B cell (primary cell): ENCODE measurements at places on chromosomes 3 and 15.

DNA sequence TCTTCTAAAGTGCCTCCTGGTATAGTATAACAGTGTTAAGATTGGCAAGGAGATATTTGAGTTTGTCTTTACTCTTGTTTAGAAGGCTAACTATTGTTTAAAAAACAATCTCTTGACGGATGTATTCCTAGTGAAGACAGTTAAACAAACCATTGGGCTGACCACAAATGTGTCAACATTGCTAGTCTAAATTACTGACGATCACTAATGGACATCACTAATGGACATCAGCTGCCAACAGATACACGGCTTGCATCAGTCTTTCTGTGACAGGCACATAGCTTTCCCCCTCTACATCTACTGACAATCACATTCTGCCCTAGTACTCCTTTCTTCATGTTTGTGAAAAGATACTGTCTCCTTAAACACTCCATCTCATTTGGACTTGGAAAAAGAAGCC, 57.1 kb upstream of the ETV5 start:
- DNase-seq = no peak

DNA sequence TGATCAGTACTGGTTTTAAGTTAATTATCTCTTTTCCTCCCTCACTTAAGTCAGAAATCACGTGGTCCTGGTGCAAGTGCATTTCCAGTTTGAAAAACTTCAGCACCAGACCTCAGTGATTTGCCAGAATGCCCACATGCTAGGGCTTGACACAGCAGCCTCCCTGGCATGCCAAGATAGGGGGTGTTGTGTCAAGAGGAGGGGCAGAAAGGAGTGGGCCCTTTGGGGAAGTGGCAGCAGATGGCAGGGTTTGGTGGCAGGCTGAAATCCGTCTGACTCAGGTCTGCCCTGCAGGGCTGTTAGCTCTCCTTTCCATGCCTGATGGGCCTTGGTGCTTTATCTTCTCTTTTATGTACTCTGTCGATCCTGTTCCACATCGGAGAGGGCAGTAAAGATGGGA, 23.4 kb downstream of the PXK start:
- DNase-seq = peak; percentile 81

GRCh38 chr15:60840703-60841411, 361.9 kb upstream of the ICE2 start:
- no peak for DNase-seq

GRCh38 chr3:126896968-126897367, 85.9 kb upstream of the PLXNA1 start:
- no peak for DNase-seq

DNA sequence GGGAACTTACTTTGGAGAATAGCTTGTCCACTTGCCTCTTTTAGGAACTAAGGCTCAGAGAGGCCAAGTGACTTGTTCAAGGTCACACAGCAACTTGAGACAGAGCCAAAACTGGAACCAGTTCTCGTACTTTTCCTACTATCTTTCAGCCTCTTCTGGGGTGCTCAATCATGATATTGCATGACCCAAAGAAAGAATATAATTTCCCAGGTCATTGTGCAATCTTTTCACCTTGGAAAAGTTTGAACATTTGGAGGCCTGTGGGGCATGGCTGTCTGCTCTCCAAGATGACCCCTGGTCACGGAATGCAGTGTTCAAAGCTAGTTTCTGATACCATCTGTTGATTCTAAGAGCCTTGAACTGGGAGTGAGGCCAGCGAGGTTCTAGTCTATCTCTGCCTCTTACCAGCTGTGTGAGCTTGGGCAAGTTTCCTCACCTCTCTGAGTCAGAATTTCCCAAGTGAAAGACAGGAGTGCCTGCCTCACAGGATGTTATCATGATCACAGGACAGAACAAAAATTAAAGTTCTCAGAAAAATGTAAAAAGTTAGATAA, 89.7 kb downstream of the BDH1 start:
- DNase-seq = no peak

DNA sequence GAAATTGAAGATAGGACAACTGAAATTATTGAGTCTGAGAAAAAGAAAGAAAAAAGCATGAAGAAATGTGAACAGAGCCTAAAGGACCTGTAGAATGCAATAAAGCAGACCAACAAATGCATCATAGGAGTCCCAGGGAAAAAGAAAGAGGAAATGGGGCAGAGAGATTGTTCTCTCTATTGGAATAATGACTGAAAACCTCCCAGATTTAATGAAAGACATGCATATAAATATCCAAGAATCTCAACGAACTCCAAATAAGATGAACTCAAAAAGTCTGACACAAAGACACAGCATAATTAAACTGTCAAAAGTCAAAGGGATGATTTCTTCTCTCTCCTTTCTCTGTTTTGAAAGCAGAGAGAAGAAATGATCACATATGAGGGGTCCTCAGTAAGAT, 124.7 kb downstream of the MEX3B start:
- DNase-seq = no peak

- no peak for DNase-seq
Measured at GRCh38 chr3:66486646-66487045, 14.2 kb downstream of the LRIG1 start.

DNA sequence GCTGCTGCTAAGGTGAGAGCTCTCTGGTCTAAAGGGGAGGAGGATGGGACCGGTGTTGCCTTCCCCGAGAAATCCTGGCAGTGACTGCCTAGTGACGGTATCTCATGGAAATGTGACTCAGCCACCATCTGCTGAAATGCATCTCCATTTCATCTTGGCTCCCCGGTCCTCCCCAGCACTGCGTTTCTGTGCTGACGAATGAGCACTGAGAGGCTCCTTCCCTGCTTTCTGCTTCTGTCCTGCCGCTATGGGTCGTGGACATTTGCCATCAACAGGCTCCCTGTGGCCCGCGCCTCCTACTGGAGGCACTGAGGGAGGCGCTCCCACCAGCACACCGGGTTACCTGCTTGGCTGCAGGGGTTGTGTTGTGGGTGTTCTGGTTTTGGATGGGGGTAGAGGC, 13.5 kb upstream of the SEC13 start:
- no peak for DNase-seq

DNA sequence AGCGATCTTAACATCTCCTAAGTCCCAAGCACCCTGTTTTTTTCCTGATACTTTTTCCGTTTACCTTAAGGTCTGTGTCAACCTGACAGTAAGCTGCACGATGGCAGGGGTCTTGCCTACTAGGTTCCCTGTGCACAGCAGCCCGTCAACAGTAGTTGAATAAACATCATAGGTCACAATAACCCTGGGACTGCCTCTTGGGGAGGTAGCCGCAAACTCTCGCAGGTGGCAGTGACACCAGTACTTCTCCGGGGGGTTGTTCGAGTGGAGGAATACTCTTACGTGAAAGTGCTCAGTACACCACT, 365 bp upstream of the PDCD6IP start:
- DNase-seq = no peak

DNA sequence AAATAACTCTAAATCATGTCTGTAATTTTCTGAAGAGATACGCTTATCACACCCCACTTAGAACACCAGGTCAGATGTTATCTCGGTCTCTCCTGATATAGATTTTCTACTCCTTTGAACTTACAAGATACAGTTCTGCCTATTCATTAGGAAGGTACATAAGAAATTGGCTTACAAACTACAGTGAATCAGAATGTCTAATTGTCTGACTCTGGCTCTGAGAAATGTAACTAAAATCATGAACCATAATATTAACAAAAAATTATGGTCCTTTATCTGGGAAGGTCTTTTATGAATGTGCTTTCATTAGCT, 235.2 kb downstream of the SUCLG2 start:
- DNase-seq = no peak

DNA sequence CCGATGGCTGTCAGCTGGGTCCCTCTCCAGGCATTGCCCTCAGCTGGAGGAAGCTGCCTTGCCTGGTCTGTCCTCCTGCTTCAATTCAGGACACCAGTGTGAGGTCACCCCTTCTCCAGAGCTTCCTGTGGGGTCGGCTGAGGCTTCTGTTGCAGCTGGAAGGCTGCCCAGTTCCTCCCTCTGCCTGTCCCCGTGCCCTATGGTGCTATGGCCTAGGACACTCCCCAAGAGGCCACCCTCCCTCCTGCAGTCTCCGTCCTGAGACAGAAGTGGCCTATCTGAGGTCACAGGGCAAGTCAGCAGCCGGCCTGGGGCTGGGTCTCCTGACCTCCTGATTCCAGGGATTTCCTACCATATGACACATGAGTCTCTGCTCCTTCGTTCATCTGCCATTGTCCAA, 57.9 kb downstream of the RASGRF1 start:
- no peak for DNase-seq

- no peak for DNase-seq
Measured at GRCh38 chr3:50472958-50473357, 30.5 kb downstream of the CACNA2D2 start.

DNA sequence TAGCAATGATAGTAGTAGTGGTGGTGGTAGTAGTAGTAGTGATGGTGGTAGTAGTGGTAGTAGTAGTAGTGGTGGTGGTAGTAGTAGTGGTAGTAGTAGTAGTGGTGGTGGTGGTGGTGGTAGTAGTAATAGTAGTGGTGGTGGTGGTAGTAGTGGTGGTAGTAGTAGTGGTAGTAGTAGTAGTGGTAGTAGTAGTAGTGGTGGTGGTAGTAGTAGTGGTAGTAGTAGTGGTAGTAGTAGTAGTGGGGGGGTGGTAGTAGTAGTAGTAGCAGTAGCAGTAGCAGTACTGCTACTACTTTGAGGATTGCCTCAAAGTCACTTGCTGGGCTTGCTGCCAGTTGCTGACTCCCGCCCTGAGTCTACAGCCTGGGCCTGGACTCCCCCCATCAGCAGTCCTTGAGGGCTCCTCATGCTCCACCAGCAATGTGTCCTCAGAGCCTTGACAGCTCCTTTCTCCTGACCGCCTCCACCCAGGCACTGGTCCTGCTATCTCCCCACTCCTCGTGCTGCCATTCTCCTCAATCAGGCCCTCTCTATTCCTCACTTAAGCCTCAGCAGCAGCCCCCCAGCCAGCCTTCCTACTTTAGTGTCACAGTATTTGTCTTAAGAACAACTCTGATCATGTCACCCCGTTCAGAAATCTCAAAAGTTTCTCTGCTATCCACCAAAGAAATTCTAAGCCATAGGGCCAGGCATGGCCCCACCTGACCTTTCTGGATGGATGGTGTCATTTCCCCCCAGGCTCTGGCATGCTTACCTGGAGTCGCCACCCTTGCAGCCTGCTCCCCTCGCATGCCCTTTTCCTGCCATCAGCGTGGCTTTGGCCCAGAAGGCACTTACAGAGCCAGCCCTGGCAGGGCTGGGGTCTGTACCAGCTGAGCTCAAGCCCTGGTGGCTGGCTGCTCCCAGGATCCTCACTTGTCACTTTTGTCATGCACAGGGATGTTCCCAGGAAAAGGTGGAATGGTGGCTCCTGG, 45.6 kb downstream of the DLEC1 start:
- DNase-seq = peak; percentile 67

- no peak for DNase-seq
Measured at GRCh38 chr3:127320529-127321121, 32.8 kb upstream of the PRR20G start.

DNA sequence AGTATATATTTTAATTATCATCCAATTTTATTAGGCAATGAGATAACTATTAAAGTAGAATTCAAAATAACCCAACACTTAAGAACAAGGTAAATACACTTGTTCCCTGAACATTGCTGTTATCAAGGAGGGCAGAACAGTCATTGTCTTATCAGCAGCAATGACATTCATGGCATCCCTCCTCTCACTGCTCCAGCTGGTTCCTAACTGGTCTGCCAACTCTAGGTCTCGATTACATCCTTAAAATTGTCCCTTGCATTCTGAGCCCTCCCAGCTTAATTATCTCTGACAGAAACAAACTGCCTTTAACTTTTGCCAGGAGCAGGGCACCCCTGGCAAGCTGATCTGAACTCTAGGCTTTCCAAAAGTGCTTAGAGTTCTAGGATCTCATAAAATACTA, 14.0 kb upstream of the DYNC1LI1 start:
- DNase-seq = no peak

GRCh38 chr15:70164910-70165715, 67.4 kb upstream of the TLE3 start:
- DNase-seq = no peak

GRCh38 chr3:55486857-55487380, at the start of gene WNT5A:
WNT5A (minus strand) TSS chr3:55487306; CDS start chr3:55486985, 321 bp downstream.
- peak; percentile 4 for DNase-seq

DNA sequence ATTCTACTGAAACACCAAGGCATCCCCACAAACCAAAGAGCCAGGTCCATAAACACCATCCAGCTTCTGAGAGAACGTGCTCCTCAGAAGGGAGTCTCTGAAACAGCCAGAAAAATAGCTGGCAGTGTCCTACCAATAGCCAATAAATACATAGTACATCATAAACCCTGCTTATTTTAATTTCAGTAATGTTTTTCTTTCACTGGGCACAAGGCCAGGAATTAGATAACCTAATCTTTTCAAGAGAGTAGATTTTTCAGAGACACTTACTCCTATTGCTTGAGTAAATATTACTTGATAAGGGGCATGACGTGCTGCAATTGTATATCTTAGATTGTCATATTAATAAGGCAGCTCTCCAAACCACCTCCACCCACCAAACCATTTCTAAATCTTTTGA, 22.7 kb downstream of the GADL1 start:
- DNase-seq = no peak

- DNase-seq = no peak
Measured at GRCh38 chr3:88034491-88035275, 24.1 kb downstream of the CGGBP1 start.

GRCh38 chr15:90571063-90571541, 41.4 kb downstream of the CRTC3 start:
- peak; percentile 68 for DNase-seq

DNA sequence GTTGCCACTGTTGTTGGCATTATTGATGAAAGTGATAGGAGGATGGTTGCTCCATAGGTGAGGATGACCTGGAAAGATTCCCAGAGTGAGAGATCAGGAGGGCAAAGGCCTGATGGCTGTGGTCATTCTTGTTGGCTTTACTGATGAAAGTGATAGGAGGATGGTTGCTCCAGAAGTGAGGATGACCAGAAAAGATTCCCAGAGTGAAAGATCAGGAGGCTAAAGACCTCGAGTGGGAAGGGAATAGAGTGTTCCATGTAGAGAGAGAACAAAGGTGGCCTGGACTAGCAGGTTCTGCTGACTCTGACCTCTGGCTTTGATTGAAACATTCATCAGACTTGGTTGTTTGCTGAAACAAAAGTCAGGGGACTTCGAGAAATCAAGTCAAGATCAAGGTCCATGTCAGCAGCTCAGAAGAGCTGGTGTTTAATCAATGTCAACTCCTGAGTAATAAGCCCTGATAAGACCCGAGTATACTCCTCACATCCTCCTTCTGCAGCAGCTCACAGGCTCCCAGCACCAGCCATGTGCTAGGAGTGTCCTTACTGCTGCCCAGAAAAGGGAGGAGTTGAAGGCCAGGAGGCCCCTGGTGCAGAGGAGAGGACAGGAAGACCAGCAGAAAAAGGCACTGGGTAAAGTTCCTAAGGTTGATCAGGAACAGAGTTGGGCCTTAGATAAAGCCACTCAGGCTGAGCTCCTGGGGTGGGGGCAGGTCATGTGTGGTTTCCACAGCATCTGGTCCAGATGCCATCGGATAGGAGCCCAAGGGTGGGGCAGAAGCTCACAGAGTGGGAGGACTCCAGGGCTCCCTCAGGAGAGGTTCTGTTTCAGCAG, 19.9 kb downstream of the CYP8B1 start:
- DNase-seq = no peak

GRCh38 chr3:161274691-161275298, 53.7 kb downstream of the NMD3 start:
- DNase-seq = peak; percentile 47

- no peak for DNase-seq
Measured at GRCh38 chr3:97996988-97997387, 24.8 kb upstream of the RIOX2 start.
